ENCODE measurements at places on chromosomes 12 and 14. TPM values are rescaled to one million over a fixed set of nuclear protein-coding genes. Genes with fewer than 3 reads are reported as not detected.

Gene ZNF891
- 0.85 TPM for total RNA-seq

Gene KRT1
- total RNA-seq = not detected

Gene ERP27
- total RNA-seq = not detected

Gene SRSF9
- total RNA-seq = 87.6 TPM

Gene CCDC196
- not detected for total RNA-seq

Gene XRCC3
- 4.0 TPM for total RNA-seq

Gene LIN7A
- 6.1 TPM for total RNA-seq

Gene RFLNA
- 5.8 TPM for total RNA-seq

Gene PLEK2
- total RNA-seq = 2.6 TPM

Gene KRT6C
- not detected for total RNA-seq

Gene KLHL33
- total RNA-seq = 0.32 TPM

Gene GRIN2B
- total RNA-seq = not detected

Gene PTGER2
- 0.97 TPM for total RNA-seq

Gene KRT79
- not detected for total RNA-seq

Gene RD3L
- total RNA-seq = not detected

Gene VIPAS39
- total RNA-seq = 31.2 TPM

Gene POMT2
- total RNA-seq = 20.8 TPM

Gene GPRC5A
- 0.32 TPM for total RNA-seq

Gene RNF212B
- total RNA-seq = not detected

Gene HCAR1
- total RNA-seq = under 0.01 TPM

Gene TCTN2
- 27.7 TPM for total RNA-seq

Gene LAG3
- total RNA-seq = 0.61 TPM

Gene RNASE7
- total RNA-seq = not detected

Gene CEBPE
- not detected for total RNA-seq

Gene THAP2
- total RNA-seq = 2.3 TPM

Gene USP30
- total RNA-seq = 20.9 TPM

Gene PLXNC1
- 46.6 TPM for total RNA-seq

Gene SLC25A3
- 675 TPM for total RNA-seq

Gene CCDC197
- not detected for total RNA-seq

Gene REP15
- total RNA-seq = 2.6 TPM

Gene MANSC4
- not detected for total RNA-seq

Gene SERPINA5
- not detected for total RNA-seq

Gene POTEM
- not detected for total RNA-seq

Gene ENDOU
- under 0.01 TPM for total RNA-seq

Gene A2ML1
- total RNA-seq = under 0.01 TPM

Gene COCH
- 0.36 TPM for total RNA-seq

Gene TAS2R31
- total RNA-seq = 10.9 TPM

Gene GUCY2C
- total RNA-seq = not detected

Gene KRT71
- total RNA-seq = not detected

Gene PLCZ1
- total RNA-seq = not detected

Gene ZDHHC22
- not detected for total RNA-seq

Gene POC1B
- 10.7 TPM for total RNA-seq

Gene SLC16A7
- 148 TPM for total RNA-seq

Gene NEUROD4
- total RNA-seq = not detected

Gene VASH1
- total RNA-seq = 1.3 TPM

Gene LUM
- total RNA-seq = 1,443 TPM

Gene PTCSC3
- total RNA-seq = not detected

Gene NPFF
- not detected for total RNA-seq

Gene GAS2L3
- total RNA-seq = 24.5 TPM

Gene IGF1
- 0.12 TPM for total RNA-seq

Gene SMIM41
- total RNA-seq = 0.24 TPM

Gene RXYLT1
- 16.6 TPM for total RNA-seq

Gene EIF2S3B
- 1.6 TPM for total RNA-seq

Gene YY1
- 51.9 TPM for total RNA-seq

Gene RBP5
- not detected for total RNA-seq

Gene TEP1
- total RNA-seq = 34.5 TPM

Gene NELL2
- total RNA-seq = not detected

Data from hair follicle dermal papilla cell (primary cell).